ENCODE measurements at places on chromosomes 3 and 15. TPM values are rescaled to one million over a fixed set of nuclear protein-coding genes. Genes with fewer than 3 reads are reported as not detected.

Gene STARD9
- polyA plus RNA-seq = 18.0 TPM

DNA sequence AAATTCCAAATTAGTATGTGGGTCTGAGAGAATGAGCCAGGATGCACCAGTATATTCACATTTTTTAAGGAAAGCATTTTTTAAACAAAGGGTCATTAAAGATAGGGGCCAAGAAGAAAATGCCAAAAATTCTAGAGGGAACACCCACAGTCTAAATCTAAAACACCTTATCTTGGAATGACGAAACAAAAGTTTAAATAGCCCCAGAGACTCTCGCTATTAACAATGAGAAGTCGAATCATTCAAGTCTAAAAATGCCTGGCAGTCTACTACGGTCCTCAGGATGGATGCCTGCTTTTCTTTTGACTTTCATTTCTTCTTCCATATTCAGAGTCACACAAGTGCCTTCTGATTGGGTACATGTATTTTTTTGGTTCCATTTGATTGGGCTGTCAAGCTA lies 66.3 kb downstream of the SSUH2 start:
- no peak for DNase-seq

Gene ACSBG1
- 0.44 TPM for polyA plus RNA-seq

Gene VPS39
- polyA plus RNA-seq = 46.0 TPM

DNA sequence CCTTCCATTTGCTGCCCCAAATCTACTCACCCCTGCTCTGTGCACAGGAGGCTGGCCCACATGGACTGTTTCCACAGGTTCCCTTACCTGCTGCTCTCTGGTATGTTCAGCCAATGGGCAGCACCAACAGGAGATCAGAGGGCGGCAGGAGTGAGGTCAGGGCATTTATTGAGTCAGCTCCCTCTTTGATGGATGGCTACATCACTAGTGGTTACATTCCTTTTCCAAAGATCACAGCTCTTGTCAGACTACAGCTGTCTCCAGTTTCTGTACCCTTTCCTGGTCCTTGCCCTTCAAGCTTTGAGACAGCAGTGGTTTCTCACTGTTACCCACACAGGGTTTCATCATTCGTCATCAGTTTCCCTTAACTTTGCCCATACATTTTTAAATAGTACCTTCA lies 325.1 kb downstream of the SUCLG2 start:
- DNase-seq = no peak

GRCh38 chr15:80159811-80160569 lies 7.2 kb downstream of the FAH start:
- DNase-seq = no peak

Gene DNAH12
- polyA plus RNA-seq = 0.50 TPM

GRCh38 chr15:70830615-70831014 lies 23.3 kb downstream of the LARP6 start:
- DNase-seq = no peak

Gene FSIP1
- polyA plus RNA-seq = 0.94 TPM

DNA sequence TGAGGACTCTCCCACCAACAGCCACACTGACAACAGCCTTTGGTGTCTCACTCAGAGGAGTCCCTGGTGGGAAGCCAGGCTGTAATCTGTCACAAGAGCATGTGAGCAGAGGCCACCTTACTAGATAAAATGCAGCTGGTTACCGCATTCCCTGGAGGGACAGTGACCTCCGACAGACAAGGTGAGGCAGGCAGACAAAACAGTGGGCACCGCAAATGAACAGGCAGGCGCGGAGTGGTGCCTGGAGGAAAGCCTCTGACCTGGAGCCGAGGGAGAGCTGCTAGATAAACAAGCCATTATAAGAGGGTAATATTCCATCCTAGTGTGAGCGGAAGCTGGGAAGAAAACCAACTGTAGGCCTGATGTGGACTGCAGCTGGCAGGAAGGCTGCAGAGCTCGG lies 736.4 kb downstream of the FHIT start:
- no peak for DNase-seq

DNA sequence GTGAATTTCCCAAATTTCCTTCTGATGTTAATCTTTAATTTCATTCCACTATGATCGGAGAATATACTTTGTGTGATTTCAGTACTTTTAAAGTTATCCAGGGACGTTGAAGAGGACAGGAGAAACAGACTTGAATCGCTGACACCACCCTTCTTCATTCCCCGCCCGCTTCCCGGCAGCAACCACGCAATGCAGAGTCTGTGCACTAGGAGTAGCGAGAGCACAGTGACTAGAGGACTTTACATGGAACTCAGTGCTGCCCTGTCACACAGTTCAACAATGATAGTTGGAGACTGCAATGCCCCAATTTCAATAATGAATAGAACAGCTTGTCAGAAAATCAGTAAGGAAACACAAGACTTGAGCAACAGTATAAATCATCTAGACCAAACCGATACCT lies 73.9 kb downstream of the RNF13 start:
- no peak for DNase-seq

- DNase-seq = no peak
Measured at GRCh38 chr3:71398157-71398836, 185.2 kb downstream of the FOXP1 start.

DNA sequence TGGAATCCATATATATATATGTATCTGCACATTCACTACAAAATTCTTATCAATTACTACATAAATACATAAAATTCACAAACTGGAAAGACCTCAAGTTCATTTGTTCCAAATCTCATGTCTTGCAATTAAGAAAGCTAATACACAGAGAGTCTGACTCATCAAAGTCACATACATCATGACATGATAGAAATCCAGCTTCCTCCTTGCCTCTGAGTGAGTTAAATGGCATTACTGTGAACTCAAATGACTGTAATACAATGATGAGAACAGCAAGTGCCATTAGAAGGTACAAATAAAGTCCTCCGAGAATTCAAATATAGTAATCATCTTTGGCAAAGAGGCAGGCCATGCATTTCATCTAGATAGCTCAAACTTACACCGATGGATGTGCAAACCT lies 55.1 kb upstream of the AGTR1 start:
- DNase-seq = no peak

Gene GPR62
- polyA plus RNA-seq = 0.67 TPM

- DNase-seq = no peak
Measured at GRCh38 chr3:127914584-127914983, 448 bp upstream of the KBTBD12 start.

DNA sequence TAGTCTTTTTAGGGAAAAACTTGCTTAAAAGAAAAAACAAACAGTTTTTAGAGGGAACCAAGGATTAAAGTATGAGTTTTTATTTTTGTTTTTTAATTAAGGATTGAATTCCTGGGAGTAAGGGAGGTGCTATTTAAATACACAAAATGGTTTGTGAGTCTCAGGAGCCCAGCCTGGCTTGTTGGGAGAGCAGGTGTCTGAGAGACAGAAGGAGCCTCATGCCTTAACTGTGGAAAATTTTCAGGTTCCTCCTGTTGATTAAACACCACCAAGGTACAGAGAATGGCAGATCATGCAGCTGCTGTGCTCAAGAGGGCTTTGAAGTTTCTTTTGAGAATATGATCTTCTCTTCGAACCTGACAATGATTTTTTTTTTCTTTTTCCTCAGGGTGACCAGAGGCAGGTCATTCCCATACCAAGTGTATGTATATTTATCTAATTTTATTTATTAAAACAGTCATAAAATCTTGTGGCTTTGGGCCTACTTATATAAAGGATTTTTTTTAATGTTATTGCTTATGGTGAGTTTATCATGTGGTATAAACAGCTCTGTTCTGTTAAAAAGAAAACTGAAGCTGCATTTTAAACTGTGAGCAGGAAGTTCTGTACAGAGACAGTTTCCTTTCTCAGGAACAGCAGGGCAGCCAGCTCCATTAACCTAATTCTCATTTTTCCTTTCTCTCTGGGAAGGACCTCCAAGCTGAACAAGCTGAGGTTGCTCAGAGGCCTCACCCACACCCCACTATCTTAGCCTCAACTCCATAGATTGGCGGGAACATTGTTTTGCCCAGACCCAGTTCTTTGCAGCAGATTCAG lies 33.7 kb upstream of the VILL start:
- no peak for DNase-seq

GRCh38 chr3:26715431-26715830 lies 92.9 kb downstream of the LRRC3B start:
- peak; percentile 12 for DNase-seq

DNA sequence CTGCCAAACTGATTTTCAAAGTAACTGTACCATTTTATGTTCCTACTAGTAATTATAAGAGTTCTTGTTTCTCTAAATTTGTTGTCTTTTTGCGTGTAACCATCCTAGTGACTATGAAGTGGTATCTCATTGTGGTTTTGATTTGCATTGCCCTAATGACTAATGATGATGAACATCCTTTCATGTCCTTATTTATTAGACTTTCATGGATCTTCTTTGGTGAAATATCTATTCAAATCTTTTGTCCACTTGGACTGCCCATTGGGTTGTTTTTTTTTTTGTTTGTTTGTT lies 3.6 kb downstream of the OXSR1 start:
- no peak for DNase-seq

Gene RFT1
- polyA plus RNA-seq = 10.7 TPM

GRCh38 chr15:40354408-40355171 lies 3.4 kb upstream of the DISP2 start:
- DNase-seq = no peak

DNA sequence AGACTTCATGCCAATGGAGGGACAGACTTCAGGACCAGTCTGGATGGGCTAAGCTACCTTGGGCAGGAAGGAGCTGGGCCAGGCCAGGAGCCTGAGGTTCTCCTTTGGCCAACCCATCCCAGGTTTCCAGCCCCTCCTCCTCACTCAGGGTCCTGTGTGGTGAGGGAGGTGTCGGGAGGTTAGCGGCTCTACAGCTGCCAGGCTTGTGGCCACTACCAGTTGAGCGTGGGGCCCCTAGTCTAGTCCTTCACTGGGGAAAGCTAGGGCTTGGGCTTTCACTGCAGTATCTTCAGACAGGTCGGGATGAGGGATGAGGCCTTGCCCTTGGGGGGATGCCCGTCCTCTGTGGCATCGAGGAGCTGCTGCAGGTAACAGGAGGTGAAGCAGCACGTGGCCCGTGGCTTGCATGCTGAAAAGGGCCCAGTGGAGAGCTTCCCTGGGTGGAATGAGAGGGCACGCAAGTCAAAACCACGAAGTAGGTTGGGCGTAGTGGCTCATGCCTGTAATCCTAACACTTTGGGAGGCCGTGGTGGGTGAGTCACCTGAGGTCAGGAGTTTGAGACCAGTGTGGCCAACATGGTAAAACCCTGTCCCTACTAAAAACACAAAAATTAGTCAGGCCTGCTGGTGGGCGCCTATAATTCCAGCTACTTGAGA lies 8.5 kb upstream of the FANCD2 start:
- DNase-seq = no peak

DNA sequence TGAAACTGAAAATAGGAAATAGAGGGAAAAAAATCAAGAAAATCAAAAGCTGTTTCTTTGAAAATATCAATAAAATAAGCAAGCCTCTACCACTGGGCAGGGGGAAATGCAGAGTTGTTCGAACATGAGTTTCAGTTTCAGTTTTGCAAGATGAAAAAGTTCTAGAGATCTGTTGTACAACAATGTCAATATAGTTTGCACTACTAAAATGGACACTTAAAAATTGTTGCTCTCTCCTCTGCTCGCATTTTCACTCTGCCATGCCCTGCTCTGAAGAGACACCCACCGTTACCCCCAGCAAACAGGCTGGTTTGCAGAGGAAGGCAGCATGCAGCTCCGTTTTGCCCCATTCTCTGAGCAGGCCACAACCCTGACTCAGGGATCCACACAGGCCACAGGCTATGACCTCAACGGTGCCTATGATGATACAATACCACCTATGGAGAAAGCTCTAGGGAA lies 64.5 kb downstream of the ZNF148 start:
- no peak for DNase-seq

Gene DENND4A
- polyA plus RNA-seq = 11.9 TPM

- no peak for DNase-seq
Measured at GRCh38 chr3:123295901-123296250, 94.1 kb downstream of the SEC22A start.

GRCh38 chr3:140863580-140864009 lies 78.0 kb upstream of the SLC25A36 start:
- DNase-seq = peak; percentile 21

- DNase-seq = peak; percentile 84
Measured at GRCh38 chr15:52678468-52679231, 538 bp downstream of the ATOSA start.

- DNase-seq = no peak
Measured at GRCh38 chr3:189267981-189268613, 96.3 kb downstream of the TPRG1 start.

GRCh38 chr3:127349501-127350171 lies 61.8 kb upstream of the PRR20G start:
- no peak for DNase-seq

DNA sequence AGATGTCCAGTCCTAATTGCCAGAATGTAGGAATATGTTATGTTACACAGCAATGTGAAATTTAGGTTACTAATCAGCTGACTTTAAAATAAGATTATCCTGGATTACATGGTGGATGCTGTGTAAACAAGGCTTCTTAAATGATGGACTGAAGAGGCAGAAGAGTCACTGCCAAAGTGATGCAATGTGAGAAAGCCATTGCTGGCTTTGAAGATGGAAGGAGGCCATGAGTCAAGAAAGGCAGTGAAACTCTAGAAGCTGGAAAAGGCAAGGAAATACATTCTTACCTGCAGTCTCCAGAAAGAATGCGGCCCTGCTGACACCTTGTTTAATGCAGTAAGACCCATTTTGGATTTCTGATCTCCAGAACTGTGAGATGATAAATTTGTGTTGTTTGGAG lies 179.1 kb upstream of the ZPLD1 start:
- DNase-seq = no peak

- DNase-seq = no peak
Measured at GRCh38 chr3:46545818-46546630, 20.1 kb downstream of the LRRC2 start.

DNA sequence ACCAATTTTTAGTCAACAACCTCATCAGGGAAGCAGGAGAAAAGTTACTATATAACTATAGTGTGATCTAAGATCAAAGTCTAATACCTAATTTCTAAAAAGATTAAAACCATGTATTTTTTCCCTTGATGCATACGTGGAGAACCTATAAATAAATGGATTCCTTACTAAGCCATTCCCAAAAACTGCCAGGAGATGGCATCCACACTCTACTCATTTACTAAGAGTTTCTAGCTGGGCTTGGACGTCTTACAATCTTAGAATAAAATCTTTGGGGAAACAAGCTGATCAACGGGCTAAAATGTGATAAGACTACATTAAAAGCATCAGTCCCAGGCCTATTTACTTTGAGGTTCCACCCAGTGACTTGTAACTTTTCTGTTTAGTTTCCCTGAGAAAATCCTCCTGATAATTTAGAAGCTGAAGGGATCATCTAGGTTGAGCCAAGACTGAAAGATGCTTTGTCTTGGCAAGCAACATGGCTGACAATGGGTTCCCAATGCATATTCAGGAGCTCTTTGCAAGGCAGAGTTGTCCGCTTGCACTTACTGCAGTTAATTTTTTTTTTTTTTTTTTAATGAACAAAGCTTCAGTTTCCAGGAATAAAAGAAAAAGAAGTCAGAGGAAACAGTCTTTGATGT lies 85.5 kb upstream of the FGF12 start:
- no peak for DNase-seq

GRCh38 chr3:197231321-197231720 lies 67.1 kb downstream of the DLG1 start:
- no peak for DNase-seq

GRCh38 chr3:37456270-37456708 lies 281.9 kb upstream of the LRRFIP2 start:
- peak; percentile 59 for DNase-seq

- no peak for DNase-seq
Measured at GRCh38 chr15:79674124-79674465, 222.7 kb downstream of the MTHFS start.
